ENCODE measurements at places on chromosomes 7 and 10.

- DNase-seq, result no peak
Observed at GRCh38 chr7:93359520-93360198, 127.5 kb downstream of the VPS50 start.

DNA sequence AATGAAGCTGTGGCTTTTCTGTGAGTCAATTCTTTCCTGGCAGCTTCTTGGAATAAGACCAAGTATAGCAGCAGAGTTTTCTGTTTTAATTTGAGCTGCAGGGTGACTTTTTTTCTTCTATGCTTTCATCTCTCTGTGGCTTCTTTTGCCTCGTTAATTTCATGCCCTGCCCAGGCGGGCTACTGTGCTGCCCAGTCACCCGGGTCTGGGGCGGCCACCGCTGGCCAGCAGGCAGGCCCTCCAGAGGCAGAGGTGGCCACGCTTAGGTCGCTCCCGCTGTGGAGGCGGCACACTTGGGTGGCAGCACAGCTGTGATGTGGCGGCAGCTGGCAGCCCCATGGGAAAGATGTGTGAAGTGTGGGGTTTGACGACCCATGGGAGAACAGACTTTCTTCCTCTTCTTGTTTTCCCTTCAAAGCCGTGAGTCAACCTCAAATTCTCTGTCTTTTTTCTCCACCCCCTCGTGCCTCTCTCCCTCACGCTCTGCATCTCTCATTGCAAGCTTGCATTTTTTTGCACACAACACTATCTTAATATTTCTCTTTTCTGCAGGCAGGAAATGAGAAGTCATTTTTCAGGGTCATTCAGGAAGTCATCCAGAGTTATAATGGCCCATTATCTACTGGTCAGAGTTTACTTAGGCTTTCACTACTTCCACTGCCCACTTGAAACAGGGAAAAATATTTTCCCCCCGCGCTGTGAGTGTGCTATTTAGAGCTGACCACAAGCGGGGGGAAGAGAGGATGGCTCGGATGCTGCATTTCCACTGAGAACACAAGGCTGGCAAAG lies 67.8 kb downstream of the EGFR start:
- no peak for DNase-seq

DNA sequence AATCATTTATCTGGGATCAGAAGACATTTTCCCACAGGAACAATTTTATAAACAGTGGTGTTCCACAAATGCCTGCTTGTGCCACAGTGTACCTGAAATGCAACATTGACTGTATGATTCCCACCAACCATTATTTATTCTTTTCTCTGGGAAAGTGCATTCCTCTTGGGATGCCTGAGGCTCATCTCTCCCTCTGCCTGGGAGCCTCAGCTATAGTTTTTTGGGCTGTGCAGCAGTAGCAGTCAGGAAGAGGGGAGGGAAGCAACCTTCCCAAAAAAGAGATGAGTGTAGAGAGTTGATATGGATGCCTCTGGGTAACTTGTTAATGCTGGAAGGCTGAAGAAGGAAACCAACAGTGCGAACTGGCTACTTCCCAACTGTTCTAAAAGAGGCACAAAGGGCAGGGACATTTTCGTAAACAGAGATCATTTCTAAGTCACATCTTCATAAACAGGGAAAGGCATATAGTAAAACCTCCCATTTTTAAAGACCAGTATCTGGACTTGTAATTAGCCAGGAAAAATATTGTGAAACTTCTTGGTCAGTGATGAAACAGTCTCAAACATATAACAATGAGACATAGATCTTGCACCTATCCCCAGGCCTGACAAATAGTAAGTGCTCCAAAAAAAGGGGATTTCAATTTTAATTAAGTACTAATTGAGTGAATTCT lies 1.4 kb upstream of the CALD1 start:
- no peak for DNase-seq

GRCh38 chr7:11548532-11548931 lies 283.5 kb downstream of the THSD7A start:
- no peak for DNase-seq

GRCh38 chr10:73017955-73018480 lies 63.4 kb upstream of the PLA2G12B start:
- no peak for DNase-seq

DNA sequence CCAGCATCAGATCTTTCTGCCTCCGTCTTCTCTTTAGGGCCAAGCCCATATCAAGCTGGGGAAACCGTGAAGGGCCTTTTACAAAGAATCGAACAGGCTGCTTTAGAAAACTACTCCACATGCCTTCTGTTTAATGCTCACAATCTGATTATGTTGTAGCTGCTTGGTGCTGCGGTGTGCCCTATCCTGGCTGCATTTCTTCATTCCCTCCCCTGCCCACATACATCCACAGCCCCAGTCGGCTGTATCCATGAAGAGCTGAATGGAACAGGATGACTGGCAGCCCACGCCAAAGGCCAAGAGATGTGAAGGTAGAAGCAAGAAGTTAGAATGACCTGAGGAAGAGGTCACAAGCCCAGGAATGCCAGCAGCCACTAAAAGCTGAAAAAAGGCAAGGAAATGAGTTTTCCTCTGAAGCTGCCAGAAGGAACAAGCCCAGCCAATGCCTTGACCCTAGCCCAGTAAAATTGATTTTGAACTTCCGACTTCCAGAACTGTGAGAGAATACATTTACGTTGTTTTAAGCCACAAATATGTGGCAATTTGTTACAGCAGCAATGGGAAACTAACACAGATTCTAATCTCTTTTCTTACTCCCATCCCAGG lies 22.2 kb downstream of the TAS2R41 start:
- no peak for DNase-seq

DNA sequence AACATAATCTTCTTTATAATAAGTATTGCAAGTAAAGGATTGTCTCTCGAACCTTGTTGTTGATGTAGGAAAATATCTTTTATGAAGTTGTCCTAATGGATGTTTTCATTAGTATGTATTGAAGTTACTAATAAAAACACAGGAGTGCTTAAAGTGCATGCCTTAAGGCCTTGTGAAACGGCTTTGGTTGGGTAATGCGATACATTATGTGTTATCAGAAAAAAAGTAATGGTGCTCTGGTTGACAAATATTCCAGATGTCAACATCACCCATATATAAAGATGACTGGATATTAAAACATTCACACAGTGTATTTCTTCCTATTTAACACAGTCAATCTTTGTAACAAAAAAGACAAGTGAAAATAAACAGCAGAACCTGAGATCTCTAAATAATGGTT lies 310.7 kb downstream of the PRKG1 start:
- no peak for DNase-seq

DNA sequence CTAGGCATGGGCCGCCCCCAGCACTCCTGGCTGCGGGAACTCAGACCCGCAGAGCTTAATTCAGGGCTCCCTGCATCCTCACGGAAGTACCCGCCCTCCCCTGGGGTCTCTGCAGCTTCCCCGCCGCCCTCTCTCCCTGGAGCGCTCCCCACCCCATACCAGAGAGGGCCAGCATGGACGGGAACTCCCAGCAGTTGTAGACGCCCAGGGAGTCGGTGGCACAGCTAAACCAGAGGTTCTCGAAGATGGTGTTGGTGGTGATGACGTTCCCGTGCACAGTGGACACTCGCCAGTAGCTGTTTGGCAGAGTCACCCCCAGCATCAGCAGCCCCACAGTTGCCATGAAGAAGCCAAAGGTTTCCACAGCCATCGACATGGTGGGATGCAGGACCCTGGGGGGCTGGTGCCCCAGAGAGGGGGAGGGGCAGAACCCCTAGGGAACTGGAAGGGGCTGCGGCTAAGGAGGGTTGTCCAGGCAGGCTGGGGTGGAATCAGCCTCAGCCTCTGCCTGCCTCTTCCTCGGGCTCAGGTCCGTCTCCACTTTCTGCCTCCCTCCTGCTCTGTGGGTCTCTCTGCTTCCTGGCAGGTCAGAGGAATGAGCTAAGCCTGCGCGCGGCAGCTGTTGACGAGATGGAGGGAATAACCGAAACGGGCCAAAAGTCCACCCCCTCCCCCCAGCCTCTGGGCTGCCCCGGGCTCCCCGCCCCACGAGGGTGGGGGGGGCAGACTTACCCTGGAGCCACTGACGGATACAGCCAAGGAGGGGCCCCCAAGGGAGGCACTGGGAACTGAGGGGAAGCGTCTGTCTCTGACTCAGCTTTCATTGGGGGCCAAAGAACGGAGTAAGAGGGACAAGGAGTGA lies at the start of gene CLDN15:
Gene CLDN15 (minus strand): TSS at position 597 of the 862 bp plus-strand sequence. CDS start 221 bp downstream, at position 376.
- no peak for DNase-seq

- no peak for DNase-seq
Observed at GRCh38 chr10:24551161-24551560, 172.5 kb downstream of the ARHGAP21 start.

GRCh38 chr7:47379629-47380324 lies 202.1 kb downstream of the TNS3 start:
- DNase-seq, result no peak

GRCh38 chr10:36177071-36177470 lies 535.0 kb upstream of the FZD8 start:
- no peak for DNase-seq

GRCh38 chr7:34128762-34129161 lies 223.4 kb downstream of the BMPER start:
- no peak for DNase-seq

DNA sequence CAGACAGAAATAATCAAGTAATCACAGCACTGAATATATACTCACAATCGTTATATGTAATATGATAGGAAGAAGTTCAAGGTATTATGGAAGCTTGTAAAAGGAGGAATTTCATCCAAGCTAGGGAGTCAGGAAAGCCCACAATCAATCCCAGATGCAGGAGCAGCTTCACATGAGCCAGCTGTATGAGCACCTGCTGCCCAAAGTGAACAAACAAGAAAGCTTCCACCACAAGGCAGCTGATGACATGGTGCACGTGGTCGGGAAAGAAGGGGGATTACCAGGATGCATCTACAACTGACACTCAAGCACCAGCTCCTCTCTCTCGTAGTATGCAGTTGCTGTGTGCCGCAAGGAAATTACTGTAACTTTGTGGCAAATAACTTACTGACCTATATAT lies 225.2 kb downstream of the XPNPEP1 start:
- DNase-seq, result no peak

DNA sequence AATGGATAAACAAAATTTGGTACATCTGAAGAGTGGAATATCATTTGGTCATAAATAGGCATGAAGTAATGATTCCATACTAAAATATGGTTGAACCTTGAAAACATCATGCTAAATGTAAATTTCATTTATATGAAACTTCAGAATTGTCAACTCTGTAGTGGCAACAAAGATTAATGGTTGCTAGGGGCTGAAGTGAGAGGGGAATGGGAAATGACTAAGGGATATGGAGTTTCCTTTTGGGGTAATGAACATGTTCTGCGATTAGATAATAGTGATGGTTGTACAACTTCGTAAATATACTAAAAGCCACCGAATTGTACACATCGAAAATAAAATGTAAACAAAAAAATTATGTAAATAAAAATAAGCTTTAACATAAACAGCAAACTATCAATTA lies 384.1 kb upstream of the STEAP1 start:
- DNase-seq, result no peak

DNA sequence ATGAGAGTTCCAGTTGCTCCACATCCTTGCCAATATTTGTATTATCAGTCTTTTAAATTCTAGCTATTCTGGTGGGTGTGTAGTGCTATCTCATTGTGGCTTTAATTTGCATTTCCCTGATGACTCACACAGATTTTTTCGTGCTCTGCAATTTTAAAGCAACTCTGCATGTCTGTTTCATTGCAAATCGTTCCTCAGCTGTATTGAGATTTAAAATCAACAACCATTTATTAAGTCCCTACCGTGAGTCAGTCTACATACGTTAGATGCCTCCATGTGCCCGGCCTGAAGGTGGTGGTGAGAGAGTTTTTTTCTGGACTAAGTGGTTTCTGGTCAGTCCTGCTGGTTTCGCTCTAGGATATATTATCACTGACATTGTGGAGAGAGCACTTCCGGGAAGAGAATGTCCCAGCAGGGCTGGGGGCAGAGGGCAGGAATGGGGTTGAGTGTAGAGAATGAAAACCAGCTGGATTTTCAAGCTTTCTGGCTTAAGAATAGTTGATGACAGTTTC lies 8.4 kb upstream of the HYCC1 start:
- DNase-seq, result no peak

- no peak for DNase-seq
Observed at GRCh38 chr10:50510517-50511473, 113.0 kb downstream of the SGMS1 start.

DNA sequence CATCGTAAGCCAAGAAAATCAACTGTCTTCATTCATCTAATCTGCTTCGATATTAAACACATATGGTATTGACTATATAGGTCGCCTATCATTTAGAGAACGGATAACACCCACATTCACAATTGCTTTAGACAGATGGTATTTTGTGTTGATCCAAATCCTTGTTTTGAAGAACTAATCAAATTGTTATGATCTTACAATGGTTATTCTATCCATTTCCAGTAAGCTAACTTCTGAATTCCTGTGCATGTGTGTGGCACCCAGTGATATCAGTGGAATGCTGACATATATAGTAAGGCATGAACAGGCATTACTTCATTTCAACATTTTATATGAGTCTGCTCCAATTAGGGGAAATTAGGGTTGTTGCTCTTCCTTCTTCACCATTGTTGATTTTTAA lies 98.8 kb downstream of the SEMA3E start:
- no peak for DNase-seq

DNA sequence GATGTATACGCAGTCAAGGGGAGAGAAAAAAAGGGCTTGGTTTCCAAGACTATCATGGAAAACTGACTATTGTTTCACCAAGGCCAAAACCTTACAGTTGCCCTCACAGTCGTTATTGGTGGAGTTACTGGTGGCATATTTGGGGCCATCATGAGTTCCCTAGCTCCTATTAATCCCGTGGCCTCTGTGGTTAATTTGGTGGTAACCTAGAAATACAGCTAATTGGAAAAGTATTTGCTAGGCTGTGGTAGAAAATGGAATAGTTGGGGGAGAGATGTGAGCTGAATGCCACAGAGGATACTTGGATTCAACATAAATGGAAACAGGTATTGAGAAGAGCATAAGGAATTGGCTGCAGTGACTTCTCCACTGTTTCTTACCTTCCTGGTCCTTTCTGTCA lies 450.7 kb downstream of the KCNMA1 start:
- DNase-seq, result no peak

GRCh38 chr7:42278344-42278743 lies 41.3 kb upstream of the GLI3 start:
- DNase-seq, result no peak

DNA sequence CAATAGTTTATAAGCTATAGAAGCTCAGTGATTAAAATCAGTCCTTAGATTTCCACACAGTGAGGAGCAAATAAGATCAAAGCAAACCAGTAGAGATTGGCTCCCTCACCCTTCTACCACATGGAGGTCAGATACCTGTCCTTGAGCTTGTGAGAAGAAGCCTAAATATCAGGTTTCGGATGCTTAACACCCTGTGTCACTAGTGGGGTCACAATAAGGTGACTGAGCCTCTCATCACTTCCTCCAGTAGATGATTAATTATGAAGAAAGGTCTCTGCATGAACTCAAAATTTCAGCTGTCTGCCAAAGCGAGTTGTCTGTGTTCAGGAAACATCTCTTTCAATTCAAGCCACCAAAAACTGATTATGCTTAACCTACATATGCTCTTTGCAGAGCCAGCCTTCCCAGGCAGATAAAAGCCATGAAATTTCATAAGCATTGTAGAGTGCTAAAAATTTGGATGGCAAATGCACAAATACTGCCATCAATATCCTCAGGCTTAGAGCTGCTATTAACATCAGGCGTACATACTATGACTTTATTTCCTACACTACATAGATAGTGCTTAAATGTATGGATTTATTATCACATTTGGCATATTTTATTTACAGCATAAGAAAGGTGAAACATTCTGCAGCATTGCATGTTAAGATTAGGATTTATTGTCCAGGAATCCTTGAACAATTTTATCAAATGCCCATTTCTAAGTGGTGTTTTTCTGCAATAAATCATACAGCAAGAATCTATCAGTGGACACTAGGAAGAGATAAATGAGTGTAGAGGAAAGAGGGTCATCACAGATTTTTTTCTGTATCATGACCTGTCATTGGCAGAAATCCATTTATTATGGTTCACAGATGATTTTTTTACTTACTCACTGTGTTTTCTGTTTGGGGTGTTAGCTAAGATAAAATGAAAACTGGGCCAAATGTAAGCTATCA lies 285.1 kb upstream of the SP8 start:
- no peak for DNase-seq

Measured in T-cell (primary cell).